ENCODE measurements at places on chromosomes 1 and 21.

DNA sequence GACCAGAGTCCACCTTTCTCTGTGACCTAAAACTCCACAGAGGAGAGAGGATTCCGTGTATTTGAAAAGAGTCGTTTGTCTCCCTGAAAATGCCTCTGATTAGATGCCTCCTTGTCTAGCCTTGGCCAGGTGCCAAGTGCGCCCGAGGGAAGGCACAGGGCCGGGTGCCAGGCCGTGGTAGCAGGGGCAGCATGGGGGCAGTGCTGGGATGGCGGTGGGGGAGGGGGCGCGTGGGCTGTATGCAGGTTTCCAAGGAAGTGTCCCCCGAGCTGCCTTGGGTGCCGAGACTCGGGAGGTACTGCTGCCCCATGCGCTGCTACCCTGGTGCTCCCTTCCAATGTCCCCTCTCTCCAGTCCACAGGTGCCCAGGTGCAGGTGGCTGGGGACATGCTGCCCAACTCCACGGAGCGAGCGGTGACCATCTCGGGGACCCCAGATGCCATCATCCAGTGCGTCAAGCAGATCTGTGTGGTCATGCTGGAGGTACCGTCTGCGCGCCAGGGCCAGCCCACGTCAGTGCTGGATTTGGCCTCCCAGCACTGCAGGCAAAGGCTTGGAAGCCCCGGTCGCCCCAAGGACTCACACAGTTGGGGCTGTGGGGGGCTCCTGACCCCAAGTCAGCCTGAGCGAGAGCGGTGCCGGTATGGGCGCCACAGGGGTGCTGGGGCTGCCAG lies 70.9 kb upstream of the COL6A1 start:
- peak; percentile 73 for DNase-seq

GRCh38 chr1:153659656-153660055 lies 1.2 kb downstream of the SNAPIN start:
- no peak for DNase-seq

GRCh38 chr1:36699113-36699911 lies 216.6 kb upstream of the CSF3R start:
- no peak for DNase-seq

GRCh38 chr1:246074421-246074820 lies 432.7 kb downstream of the SMYD3 start:
- DNase-seq: no peak

GRCh38 chr1:96365076-96365475 lies 356.5 kb upstream of the PTBP2 start:
- no peak for DNase-seq

DNA sequence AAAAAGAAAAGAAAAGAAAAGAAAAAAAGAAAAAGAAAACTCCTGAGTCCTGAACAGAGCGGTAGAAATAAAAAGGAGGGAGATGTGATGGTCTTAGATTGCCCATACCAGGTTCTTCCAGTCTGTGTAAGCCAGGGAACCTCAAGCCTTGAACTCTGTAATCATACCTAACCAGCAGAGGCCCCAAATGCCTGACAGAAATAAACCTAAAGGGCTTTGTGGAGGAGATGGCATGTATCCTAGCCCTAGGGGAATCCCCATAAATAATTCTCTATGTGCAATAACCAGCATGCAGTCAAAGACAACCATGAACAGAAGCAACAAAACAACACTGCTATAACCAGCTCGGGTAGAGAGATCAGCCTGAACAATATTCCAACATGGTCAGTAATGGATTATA lies 40.4 kb downstream of the USP48 start:
- no peak for DNase-seq

DNA sequence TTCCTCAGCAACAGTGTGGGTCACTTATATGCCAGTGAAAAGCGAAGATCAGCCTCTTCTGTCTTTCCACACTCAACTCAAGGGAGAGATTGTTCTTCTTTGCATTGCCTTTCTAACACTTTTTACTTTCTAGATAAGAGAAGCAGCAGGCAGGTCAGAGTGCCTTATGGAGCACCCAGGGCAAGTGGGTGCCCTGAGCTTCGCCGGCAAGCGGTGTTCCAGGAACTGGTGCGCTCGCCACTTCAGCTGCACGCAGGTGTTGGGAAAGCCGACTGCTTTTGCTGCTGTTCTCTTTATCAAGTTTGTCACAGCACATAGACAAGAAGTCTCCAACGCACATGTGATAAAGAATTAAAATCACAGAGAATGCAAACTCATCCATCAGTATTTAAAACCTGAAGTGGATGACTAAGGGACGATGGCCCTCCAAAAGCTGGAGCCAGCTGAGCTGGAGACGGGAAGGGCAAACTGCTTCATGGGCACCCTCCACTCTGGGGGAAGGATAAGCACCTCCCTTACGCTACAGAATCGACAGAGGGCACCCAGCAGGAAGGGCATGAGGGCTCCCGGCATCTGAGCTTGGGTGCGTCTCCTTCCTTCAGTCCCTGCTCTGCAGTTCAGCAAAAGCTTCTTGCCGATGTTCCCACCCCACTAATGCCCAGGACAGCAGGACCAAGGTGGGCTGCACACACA lies 20.7 kb downstream of the UBE2G2 start:
- DNase-seq: peak; percentile 73

DNA sequence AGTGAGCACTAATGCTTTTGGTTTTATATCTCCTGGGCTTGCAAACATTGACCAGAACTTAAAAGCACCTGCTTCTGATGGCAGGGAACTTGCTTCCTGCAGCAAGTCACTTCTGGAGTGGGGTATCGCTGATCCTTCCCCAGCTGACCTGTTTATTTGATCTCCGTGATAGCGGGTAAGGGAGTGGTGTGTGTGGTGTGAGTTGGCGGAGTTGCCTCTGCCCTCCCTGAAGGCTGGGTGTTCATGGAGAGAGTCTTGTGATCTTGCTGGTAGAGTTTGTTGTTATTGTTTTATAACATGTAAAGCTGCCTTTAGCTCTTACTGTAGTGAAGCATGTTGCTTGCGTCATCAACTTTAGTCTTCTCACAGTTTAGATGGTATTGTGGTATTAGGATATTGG lies 3.9 kb downstream of the MFN2 start:
- no peak for DNase-seq

GRCh38 chr21:26085882-26086281 lies 84.7 kb downstream of the APP start:
- no peak for DNase-seq

DNA sequence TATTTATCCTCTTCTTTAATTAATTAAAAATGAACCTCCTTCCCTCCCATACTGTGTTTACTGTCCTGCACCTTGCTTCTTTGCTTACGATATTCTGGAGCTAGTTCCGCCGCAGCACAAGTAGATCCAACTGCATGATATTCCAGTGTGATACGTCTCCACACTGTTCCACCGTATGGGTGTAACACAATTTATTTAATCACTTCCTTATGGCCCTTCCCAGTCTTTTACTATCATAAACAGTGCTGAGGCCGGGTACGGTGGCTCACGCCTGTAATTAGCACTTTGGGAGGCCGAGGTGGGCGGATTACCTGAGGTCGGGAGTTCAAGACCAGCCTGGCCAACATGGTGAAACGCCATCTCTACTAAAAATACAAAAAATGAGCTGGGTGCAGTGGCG lies 25.7 kb downstream of the CNST start:
- DNase-seq: no peak

- no peak for DNase-seq
Observed at GRCh38 chr1:155882235-155882634, 22.9 kb downstream of the SYT11 start.

GRCh38 chr21:19463966-19464365 lies 1060.4 kb upstream of the TMPRSS15 start:
- no peak for DNase-seq

DNA sequence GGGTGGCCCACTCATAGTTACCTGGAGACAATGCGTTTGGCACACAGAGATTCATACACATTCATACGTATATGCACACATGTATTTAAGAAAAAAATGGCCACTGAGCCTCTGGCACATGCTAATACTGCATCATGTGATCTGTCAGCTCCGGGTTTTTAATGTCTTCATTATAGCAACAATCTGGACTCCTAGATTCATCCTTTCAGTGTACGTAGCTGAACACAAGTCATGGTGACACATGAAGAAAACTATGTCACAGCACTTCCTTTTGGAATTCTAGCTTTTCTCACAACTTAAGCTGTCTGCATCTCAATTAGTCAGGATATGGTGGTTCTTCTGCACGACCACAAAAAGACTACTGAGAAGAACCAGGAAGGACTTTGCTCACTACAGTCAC lies 24.7 kb downstream of the HSF2BP start:
- no peak for DNase-seq

GRCh38 chr1:43466403-43466802 lies 12.7 kb upstream of the HYI start:
- DNase-seq: no peak

DNA sequence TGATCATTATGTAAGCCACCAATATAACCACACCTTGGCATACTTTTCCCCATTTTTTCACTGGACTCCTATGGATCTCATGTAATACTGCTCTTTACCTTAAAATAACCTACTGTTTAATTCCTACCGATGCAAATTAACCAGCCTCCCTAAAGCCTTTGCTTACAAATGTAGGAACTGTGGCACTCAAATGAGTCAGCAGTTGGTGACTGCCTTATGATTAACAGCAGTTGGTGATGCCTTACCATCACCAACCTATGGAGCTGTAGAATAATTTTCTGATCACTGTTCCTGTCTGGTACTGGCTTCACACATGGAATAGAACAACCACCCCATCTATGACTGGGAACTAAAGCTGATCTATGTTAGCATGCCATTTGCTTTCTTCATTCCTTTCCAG lies 7.8 kb upstream of the NUDT17 start:
- DNase-seq: no peak

- DNase-seq: no peak
Observed at GRCh38 chr1:53752281-53752680, 13.3 kb upstream of the GLIS1 start.

- DNase-seq: no peak
Observed at GRCh38 chr1:119008483-119009311, 20.6 kb upstream of the TBX15 start.

GRCh38 chr1:145985502-145986439 lies 10.6 kb downstream of the TXNIP start:
- peak; percentile 54 for DNase-seq

DNA sequence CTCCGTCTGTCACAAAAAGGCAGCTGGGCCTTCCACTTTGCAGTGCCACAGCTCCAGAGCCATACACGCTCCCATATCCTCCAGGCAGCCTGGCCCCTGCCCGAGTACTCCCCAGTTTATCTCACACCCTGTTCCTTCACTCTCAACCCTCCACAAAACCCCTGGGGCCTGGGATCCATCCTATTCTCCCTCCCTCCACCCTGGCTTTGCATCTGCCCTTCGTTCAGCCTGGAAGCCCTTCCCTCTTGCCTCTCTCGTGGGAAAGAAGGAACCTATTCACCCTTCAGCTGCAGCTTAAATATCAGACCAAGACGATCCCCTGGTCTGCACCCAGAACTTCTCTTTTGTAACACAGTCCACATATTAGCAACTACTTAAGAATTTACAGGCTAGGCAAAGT lies 56.7 kb downstream of the CAMK2N1 start:
- no peak for DNase-seq

- no peak for DNase-seq
Observed at GRCh38 chr1:221794079-221794670, 52.3 kb upstream of the DUSP10 start.

- DNase-seq: no peak
Observed at GRCh38 chr1:22563671-22564602, 648 bp downstream of the EPHA8 start.

DNA sequence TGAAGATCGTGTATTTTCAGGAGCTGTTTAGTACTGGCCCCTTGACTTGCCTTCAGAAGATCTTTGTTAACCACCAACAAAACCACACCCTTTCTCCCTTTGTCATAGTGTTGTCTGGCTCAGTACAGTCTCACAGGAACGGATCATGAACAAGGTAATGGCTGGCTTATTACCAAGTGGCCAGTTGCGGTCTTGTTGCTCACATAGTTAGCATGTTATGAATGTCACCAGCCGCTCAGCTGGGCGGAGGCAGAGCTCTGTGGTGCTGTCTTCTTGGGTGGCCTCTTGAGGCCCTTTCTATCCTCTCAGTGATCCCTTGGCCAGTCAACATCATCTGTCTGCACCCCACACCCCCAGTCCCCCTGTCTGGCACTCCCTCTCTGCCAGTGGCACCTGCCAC lies 21.4 kb downstream of the CNIH3 start:
- no peak for DNase-seq

DNA sequence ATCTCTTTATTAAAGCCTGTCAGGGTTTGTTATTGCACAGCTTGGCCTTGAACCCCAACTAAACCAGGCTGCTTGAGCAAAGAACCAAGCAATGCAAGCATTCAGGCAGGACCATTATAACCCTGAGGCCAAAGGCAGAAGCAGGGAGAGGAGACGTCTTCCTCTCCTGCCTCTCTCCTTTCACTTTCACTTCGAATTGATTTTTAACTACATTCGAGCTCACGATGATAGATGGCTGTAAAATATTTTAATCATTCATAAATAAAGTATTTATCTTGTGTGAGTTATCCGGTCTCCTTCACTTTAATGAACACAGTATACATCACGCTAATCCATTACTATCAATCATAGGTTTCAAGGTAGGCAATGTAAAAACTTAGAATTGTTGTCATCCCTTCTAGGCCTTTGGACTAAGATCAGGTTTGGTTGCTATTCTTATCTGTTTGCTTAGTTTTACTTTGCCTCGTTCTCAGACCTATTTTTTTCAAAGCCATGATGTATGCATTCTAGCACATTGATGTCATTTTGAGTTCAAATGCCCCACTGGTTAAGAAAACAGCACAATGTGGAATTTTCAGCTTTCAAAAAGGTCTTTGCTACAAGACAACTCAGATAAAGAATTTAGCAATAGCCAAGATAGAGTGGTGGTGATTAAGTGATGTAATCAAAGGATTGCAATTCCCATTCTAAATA lies 480.2 kb upstream of the RUNX1 start:
- DNase-seq: no peak

DNA sequence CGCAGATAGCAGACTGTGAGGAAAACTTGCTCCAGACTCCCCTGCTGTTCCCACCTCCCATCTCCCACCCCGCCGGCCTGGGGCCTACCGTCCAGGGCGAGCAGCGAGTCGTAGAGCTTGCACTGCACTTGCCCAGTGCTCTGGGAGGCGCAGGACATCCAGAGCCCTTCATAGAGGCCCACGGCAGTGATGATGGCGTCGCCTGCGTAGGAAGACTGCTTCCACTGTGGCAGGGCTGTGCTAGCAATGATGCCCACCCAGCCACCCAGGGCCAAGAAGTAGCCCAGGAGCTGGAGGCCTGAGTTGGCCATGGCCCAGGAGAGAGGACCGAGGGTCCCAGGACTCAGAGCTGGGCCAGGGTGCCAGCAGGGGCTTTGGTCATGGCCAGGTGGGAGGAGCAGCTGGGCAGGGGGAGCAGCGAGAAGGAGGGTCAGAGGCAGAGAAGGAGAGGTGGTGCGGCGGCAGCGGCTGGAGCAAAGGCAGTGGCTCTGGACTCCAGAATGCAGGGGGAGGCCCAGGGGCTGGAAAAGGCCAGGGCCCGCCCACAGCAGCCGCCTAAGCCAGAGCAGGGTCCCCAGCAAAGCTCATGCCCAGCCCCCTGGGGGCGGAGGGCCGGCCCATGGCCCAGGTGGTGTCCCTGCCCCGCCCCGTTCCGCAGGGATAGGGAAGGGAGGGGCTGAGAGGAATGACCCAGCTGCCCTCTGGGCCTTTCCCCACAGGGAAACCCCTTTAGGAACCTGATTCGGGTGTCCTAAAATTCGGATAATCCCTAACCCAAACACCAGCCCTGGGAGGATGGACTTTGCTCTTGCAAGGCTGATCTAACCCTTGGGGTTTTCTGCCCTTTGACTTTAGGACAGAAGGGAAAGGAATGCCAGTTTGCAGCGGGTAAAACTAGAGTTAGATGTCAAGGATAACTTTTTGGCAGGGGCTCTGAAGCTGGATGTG lies at the start of gene CLDN19:
TSS of gene CLDN19 (minus strand) at position 484 of the 948 bp plus-strand sequence. CDS start at position 311, 173 bp downstream.
- DNase-seq: no peak

- peak; percentile 60 for DNase-seq
Observed at GRCh38 chr1:159188375-159188788, 16.3 kb upstream of the ACKR1 start.
